ENCODE measurements at places on chromosomes 7 and 10.

- no peak for DNase-seq
- no peaks in the 10 kb centered on the region for H3K4me1 ChIP-seq
- H3K4me3 ChIP-seq = no peak overlapping the region
- H3K36me3 ChIP-seq = no peaks in the 10 kb centered on the region
- no peak overlapping the region for H3K27ac ChIP-seq
Observed at GRCh38 chr7:155263051-155263450, 34.6 kb upstream of the INSIG1 start.

GRCh38 chr7:3092468-3092867 is 48.8 kb upstream of the CARD11 start:
- peaks cover 79% of the 10 kb centered on the region for H3K4me1 ChIP-seq
- H3K27ac ChIP-seq = peak overlapping the region; percentile 98
- DNase-seq = peak; percentile 90
- no peaks in the 10 kb centered on the region for H3K27me3 ChIP-seq
- H3K4me3 ChIP-seq = peak overlapping the region; percentile 57

DNA sequence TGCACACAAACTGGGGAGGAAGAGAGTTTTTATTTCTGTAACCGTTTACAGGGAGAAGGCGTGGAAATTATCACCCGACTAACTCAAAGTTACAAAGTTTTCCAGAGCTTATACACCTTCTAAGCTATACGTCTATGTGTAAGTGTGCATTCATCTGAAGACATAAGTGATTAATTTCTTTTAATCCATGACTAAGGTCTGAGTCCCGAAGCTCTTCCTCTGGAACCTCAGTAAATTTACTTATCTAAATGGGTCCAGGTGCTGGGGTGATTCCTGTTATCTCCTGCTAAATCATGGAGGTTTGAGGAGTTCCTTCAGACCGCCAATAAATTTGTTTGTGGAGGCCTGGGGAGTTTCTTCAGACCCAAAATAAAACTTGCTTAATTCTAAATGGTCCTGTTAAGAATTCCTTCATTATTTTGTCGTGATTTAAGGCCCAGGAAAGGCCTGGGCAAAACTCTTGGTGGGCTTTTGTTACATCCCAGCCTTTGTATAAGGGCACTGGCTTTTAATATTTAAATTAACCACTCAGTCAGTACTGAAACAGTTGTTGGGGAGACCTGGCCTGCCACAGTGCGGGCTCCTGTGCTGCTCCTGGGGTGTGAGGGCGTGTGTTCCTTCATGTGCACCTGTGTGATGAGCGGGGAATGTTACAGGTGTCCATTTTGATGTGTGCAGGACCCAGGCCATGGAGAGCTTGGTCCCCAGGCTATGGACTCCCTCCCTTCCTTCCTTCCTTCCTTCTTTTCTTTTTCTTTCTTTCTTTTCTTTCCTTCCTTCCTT is 5.8 kb upstream of the METTL27 start:
- H3K4me3 ChIP-seq = no peak overlapping the region
- no peaks in the 10 kb centered on the region for H3K36me3 ChIP-seq
- H3K27ac ChIP-seq = no peak overlapping the region
- peaks cover 14% of the 10 kb centered on the region for H3K27me3 ChIP-seq

DNA sequence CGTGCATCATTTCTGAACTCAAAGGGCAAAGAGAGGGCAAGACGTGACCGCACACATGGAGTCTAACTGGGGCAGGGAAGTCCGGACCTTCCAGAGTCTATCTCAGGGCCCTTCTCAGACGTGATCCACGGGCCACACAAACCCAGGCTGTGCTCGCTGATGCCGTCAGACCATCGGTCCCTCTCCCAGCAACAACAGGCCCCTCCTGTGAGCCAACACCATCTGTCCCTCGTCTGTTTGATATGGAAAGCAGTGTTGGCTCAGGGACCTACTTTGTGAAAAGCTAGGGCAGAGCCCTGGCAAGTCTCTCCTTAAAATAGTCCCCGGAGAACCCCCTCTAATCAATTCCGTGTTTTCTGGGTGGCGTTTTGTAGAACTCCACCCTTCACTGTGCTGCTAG is 208.8 kb downstream of the TCERG1L start:
- no peak overlapping the region for H3K27ac ChIP-seq
- no peak for DNase-seq
- no peaks in the 10 kb centered on the region for H3K27me3 ChIP-seq

GRCh38 chr10:2929480-2930258 is 137.7 kb upstream of the PFKP start:
- no peak overlapping the region for H3K4me3 ChIP-seq
- peaks cover 5% of the 10 kb centered on the region for H3K27me3 ChIP-seq
- DNase-seq = no peak

DNA sequence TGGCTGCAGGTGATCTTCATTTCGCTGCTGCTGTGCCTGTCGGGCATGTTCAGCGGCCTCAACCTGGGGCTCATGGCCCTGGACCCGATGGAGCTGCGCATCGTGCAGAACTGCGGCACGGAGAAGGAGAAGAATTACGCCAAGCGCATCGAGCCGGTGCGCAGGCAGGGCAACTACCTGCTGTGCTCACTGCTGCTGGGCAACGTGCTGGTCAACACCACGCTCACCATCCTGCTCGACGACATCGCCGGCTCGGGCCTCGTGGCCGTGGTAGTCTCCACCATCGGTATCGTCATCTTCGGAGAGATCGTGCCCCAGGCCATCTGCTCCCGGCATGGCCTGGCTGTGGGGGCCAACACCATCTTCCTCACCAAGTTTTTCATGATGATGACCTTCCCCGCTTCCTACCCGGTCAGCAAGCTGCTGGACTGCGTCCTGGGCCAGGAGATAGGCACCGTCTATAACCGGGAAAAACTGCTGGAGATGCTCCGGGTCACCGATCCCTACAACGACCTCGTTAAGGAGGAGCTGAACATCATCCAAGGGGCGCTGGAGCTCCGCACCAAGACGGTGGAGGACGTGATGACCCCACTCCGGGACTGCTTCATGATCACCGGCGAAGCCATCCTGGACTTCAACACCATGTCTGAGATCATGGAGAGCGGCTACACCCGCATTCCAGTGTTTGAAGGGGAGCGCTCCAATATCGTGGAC is 1.3 kb downstream of the CNNM2 start:
- peak overlapping the region; percentile 7 for H3K27ac ChIP-seq
- DNase-seq = peak; percentile 33
- H3K4me3 ChIP-seq = peak overlapping the region; percentile 92

GRCh38 chr7:90897961-90898469 is 301.9 kb downstream of the CDK14 start:
- H3K36me3 ChIP-seq = no peaks in the 10 kb centered on the region
- no peaks in the 10 kb centered on the region for H3K4me1 ChIP-seq
- no peak overlapping the region for H3K27ac ChIP-seq
- no peaks in the 10 kb centered on the region for H3K27me3 ChIP-seq
- no peak for DNase-seq

- H3K27me3 ChIP-seq = peaks cover 25% of the 10 kb centered on the region
- no peak overlapping the region for H3K27ac ChIP-seq
- DNase-seq = peak; percentile 51
- H3K4me1 ChIP-seq = peaks cover 35% of the 10 kb centered on the region
Observed at GRCh38 chr7:142357953-142358520, 100.2 kb upstream of the PRSS58 start.

DNA sequence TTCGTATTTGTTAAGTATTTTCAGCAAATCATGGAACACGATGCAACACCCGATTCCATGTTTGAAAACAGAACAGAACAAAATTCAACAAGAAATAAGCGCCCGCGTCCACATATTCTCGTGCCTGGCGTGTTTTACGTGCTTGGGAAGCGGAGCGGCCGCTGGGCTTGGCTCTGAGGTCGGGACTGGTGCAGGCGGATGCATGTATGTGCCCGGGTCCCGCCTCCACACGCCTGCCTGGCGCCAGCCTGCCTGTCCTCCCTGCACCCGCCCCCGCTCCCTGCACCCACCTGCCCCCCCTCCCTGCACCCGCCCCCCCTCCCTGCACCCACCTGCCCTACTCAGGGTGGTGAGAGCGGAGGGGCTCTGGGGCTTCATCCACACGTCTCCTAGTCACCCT is 454.5 kb downstream of the DNAJB6 start:
- no peaks in the 10 kb centered on the region for H3K36me3 ChIP-seq
- no peak for DNase-seq
- no peaks in the 10 kb centered on the region for H3K27me3 ChIP-seq

DNA sequence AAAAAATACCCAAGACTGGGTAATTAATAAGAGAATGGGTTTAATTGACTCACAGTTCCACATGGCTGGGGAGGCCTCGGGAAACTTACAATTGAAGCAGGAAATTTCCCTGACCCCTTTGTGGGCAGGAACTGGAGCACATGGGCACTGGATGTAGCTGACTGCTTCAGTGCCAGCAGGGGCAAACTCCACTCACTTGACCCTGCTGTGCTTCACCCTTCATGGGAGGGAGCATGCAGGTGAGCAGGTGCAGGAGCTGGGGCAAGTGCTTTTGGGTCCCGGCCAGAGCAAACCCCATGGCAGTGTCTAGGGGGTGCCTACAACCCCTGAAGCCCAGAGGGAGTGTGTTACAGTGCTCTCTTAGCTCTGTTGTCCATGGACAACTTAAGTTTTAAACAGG is 132.6 kb downstream of the AKR1D1 start:
- no peak overlapping the region for H3K27ac ChIP-seq
- H3K4me1 ChIP-seq = no peaks in the 10 kb centered on the region
- no peak overlapping the region for H3K4me3 ChIP-seq
- no peaks in the 10 kb centered on the region for H3K36me3 ChIP-seq
- H3K27me3 ChIP-seq = no peaks in the 10 kb centered on the region

- H3K4me1 ChIP-seq = peaks cover 55% of the 10 kb centered on the region
- peak; percentile 84 for DNase-seq
- H3K4me3 ChIP-seq = peak overlapping the region; percentile 99
- H3K36me3 ChIP-seq = peaks cover 25% of the 10 kb centered on the region
- peak overlapping the region; percentile 94 for H3K27ac ChIP-seq
Observed at GRCh38 chr10:102645741-102646609, 1.7 kb downstream of the TRIM8 start.

- no peak for DNase-seq
- H3K4me3 ChIP-seq = no peak overlapping the region
- peaks cover 2% of the 10 kb centered on the region for H3K4me1 ChIP-seq
Observed at GRCh38 chr10:78162853-78163252, 129.2 kb downstream of the RPS24 start.

DNA sequence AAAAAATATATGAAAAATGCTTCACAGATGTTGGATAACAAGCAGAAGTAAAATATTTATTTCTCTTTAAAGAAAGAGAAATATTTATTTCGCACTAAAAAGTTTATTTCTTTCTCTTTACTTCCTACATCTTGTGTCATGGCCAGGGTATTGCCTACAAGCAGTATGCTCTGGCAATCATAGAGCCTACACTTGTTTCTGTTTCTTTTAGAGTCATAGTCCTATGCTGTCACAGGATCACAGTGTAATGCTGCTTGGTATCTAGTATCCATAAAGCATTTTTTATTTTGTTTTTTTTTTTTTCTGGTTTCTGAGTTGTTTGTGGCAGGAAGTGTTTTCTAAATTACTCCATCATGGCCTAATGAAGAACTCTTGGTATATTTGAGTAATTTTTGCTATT is 116.0 kb downstream of the ATRNL1 start:
- H3K4me3 ChIP-seq = no peak overlapping the region
- DNase-seq = no peak
- peaks cover 1% of the 10 kb centered on the region for H3K27me3 ChIP-seq
- H3K36me3 ChIP-seq = no peaks in the 10 kb centered on the region

- no peak overlapping the region for H3K4me3 ChIP-seq
- peaks cover 49% of the 10 kb centered on the region for H3K27me3 ChIP-seq
- H3K4me1 ChIP-seq = peaks cover 9% of the 10 kb centered on the region
- H3K27ac ChIP-seq = no peak overlapping the region
- peaks cover 2% of the 10 kb centered on the region for H3K36me3 ChIP-seq
- no peak for DNase-seq
Observed at GRCh38 chr10:11822809-11823121, 391 bp upstream of the PROSER2 start.

- H3K4me1 ChIP-seq = no peaks in the 10 kb centered on the region
- H3K36me3 ChIP-seq = no peaks in the 10 kb centered on the region
- H3K4me3 ChIP-seq = no peak overlapping the region
- H3K27me3 ChIP-seq = no peaks in the 10 kb centered on the region
Observed at GRCh38 chr7:117666031-117666430, 186.2 kb downstream of the CFTR start.

GRCh38 chr10:19659920-19660655 is 156.1 kb upstream of the PLXDC2 start:
- no peak overlapping the region for H3K27ac ChIP-seq
- no peaks in the 10 kb centered on the region for H3K36me3 ChIP-seq
- no peak for DNase-seq
- no peaks in the 10 kb centered on the region for H3K27me3 ChIP-seq

DNA sequence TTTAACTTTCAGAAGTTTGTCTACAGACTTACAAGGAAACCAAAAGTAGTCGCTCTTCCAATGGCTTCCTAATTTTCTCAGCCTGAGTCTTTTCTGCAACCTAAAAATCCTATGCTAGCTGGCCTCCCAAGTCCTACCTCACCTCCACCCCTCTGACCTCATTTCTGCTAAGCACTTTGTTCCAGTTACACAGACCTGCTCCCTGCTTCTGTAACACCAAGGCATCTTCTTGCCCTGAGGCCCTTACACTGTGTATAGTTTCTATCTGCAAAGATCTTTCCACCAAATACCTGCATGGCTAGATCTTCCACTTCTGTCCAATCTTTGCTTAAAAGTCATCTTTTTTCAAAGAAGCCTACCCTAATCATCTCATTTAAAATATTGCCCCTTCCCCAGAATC is 1.9 kb upstream of the SNX13 start:
- H3K36me3 ChIP-seq = peaks cover 11% of the 10 kb centered on the region
- H3K27ac ChIP-seq = no peak overlapping the region
- no peaks in the 10 kb centered on the region for H3K27me3 ChIP-seq
- H3K4me1 ChIP-seq = peaks cover 39% of the 10 kb centered on the region
- DNase-seq = no peak
- H3K4me3 ChIP-seq = no peak overlapping the region

GRCh38 chr10:79027147-79028055 is 41.4 kb upstream of the ZMIZ1 start:
- peaks cover 29% of the 10 kb centered on the region for H3K4me1 ChIP-seq
- H3K4me3 ChIP-seq = no peak overlapping the region
- H3K36me3 ChIP-seq = no peaks in the 10 kb centered on the region

GRCh38 chr10:61904733-61905725 is 3.5 kb downstream of the ARID5B start:
- H3K36me3 ChIP-seq = peaks cover 23% of the 10 kb centered on the region
- peaks cover 27% of the 10 kb centered on the region for H3K4me1 ChIP-seq
- DNase-seq = peak; percentile 48
- H3K27me3 ChIP-seq = no peaks in the 10 kb centered on the region

- DNase-seq = no peak
- no peaks in the 10 kb centered on the region for H3K36me3 ChIP-seq
- H3K4me3 ChIP-seq = no peak overlapping the region
- H3K27me3 ChIP-seq = peaks cover 64% of the 10 kb centered on the region
Observed at GRCh38 chr10:125152450-125153368, 7.7 kb downstream of the CTBP2 start.

All from activated CD8-positive, alpha-beta T cell treated with anti-CD3 and anti-CD28 coated beads, Interleukin-2, amount 10 ng/mL, durations not matched to agents 7 days and 5 days (primary cell).